Esophagus squamous epithelium (tissue), 5 donors: ENCODE measurements at places on chromosomes 13 and 19. TPM values are rescaled to one million over a fixed set of nuclear protein-coding genes. Genes with fewer than 3 reads are reported as not detected.

DNA sequence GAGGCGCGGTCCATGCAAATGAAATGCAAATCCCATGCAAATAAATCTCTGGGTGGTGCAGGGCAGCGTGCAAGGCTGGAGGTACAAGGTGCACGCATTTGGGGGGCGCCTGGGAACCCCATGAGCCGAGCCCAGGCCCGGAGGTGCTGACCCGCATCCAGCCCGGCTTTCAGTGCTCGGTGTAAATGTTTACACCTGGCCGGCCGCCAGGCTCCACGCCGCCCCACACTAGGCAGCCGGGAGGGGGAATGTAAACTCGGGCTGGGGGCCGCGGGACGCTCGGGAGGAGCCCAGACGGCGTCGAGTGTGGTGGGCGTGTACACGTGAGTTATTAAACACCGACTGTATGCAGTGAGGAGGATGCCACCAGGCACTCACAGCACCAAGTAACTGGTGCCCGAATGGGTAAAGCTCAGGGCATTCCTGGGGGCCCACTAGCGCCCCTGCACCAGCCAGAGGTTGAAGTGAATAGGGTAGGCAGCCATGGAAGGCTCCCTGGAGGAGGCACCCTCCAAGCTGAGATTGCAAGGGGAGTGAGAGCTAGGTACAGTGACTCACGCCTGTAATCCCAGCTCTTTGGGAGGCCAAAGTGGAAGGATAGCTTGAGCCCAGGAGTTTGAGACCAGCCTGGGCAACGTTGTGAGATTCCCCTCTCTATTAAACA is 17.2 kb downstream of the FUT6 start:
- H3K27me3 ChIP-seq = no peaks in the 10 kb centered on the region
- peaks cover 4% of the 10 kb centered on the region for H3K4me1 ChIP-seq
- no peak overlapping the region for H3K4me3 ChIP-seq
- DNase-seq = no peak

DNA sequence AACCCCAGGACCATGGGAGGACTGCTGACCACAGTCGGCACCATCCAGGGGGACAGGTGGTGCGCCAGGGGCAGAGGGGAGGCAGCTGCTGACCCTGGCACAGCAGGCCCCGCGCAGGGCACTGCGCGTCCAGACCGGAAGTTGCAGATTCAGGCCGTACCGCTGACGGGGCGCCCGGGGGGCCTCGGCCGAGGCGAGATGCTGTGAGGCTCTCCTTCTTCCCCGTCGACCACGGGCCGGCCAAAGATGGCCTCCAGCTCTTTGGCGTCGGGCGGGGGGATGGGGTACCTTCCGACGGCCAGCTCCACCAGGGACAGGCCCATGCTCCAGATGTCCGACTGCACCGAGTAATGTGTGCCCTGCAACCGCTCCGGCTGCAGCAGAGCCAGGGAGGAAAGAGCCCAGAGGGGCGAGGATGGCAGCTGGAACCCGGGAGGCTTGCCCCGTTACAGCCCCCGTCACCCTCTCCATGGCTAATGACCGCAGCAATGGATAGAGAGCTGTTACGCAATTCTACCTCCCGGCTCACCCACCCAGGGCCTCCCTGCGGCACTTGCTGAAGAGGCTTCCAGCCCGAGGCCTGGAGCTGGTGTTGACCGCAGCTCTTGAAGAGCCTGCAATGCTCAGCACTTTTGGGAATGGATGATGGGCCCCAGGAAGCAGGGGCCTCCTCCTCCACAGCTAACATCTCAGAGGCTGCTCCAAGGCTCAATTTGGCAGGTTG is 24.7 kb downstream of the MAP2K2 start:
- peaks cover 43% of the 10 kb centered on the region for H3K36me3 ChIP-seq
- H3K4me3 ChIP-seq = no peak overlapping the region
- H3K27ac ChIP-seq = no peak overlapping the region

DNA sequence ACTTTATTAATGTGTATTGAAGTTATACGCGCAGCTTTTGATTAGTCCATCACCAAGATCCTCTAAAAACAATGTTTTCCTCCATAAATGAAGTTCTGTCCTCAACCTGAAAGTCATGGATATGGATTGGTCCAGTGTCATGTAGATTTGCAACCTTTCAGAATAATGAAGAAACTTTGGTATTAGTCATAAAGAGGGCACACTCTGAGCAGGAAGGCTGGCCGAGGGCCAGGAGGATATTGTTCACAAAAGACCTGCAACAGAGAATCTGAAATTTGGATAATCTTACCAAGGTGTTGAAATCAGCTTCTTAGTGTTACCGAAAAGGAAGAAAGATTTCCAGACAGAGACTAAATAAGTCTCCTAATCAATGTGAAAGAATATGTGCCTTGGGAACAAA is 20.7 kb downstream of the CLDN10 start:
- H3K4me3 ChIP-seq = no peak overlapping the region
- H3K4me1 ChIP-seq = no peaks in the 10 kb centered on the region
- H3K27ac ChIP-seq = no peak overlapping the region
- H3K36me3 ChIP-seq = no peaks in the 10 kb centered on the region

- H3K36me3 ChIP-seq = no peaks in the 10 kb centered on the region
- peaks cover 42% of the 10 kb centered on the region for H3K27me3 ChIP-seq
- no peak for DNase-seq
- no peak overlapping the region for H3K4me3 ChIP-seq
- H3K27ac ChIP-seq = no peak overlapping the region
These were observed 122.9 kb upstream of the ZNF507 start for GRCh38 chr19:32222556-32222955.

CCNA1 gene
- 0.38 TPM for total RNA-seq

DNA sequence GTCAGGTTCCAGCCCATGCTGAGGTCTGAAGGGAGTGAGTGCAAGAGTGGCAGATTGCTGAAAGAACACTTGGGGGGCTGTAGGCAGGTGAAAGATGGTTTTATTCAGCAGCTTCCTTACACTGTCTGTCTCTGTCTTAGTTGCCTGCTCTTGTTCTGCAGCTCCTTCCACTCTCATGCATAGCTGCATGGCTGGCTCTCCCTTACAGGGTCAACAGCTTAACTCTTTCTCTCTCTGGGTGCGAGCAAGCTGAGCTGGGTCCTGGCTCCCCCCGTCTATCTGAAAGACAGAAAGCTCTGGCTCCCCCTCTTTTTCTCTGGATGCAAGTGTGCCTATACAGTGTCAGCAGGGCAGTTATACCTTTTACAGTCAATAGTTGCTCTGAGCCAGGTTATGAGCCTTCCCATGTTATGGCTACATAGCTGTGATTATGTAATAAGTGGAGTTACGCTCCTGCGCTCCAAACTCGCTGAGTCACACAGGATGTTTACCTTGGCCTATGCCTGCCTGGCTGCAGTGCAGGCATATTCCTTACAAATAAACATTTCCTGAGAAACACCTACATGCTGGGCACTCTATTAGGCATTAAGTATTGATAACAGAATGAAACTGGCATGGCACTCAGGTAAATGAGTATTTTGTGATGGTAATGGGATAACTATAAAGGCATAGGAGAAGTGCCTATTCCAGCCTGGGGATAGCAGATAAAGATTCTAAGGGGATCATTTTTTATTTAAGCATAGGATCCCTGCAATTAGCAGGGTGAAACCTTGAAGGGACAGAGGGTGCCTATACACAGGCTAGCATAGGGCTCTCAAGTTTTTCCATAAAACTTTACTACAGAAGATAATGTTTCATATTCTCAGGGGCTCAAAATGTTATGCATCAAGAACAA is 826.9 kb upstream of the PCDH9 start:
- DNase-seq = no peak
- H3K27ac ChIP-seq = no peak overlapping the region
- H3K4me3 ChIP-seq = no peak overlapping the region

RXFP2 gene
- total RNA-seq = not detected

- no peak for DNase-seq
- H3K27ac ChIP-seq = no peak overlapping the region
- H3K4me3 ChIP-seq = no peak overlapping the region
- H3K36me3 ChIP-seq = peaks cover 99% of the 10 kb centered on the region
- H3K4me1 ChIP-seq = no peaks in the 10 kb centered on the region
- H3K27me3 ChIP-seq = no peaks in the 10 kb centered on the region
These were observed 23.7 kb downstream of the DIS3 start for GRCh38 chr13:72757792-72758535.

- peak overlapping the region; percentile 56 for H3K27ac ChIP-seq
- no peak for DNase-seq
- no peak overlapping the region for H3K4me3 ChIP-seq
- no peaks in the 10 kb centered on the region for H3K27me3 ChIP-seq
- no peaks in the 10 kb centered on the region for H3K36me3 ChIP-seq
These were observed 8.3 kb downstream of the COL4A1 start for GRCh38 chr13:110298505-110299282.

GRCh38 chr19:54425382-54425723 is 10.1 kb downstream of the TTYH1 start:
- peaks cover 92% of the 10 kb centered on the region for H3K27me3 ChIP-seq
- DNase-seq = no peak
- no peak overlapping the region for H3K27ac ChIP-seq

COX6B2 gene
- total RNA-seq = not detected

OPA3 gene
- 12.4 TPM for total RNA-seq

CEACAM16 gene
- total RNA-seq = not detected

- H3K27me3 ChIP-seq = no peaks in the 10 kb centered on the region
- peaks cover 88% of the 10 kb centered on the region for H3K36me3 ChIP-seq
- no peak overlapping the region for H3K4me3 ChIP-seq
- no peaks in the 10 kb centered on the region for H3K4me1 ChIP-seq
- DNase-seq = no peak
- H3K27ac ChIP-seq = no peak overlapping the region
These were observed 42.4 kb downstream of the ZC3H13 start for GRCh38 chr13:46010148-46010547.

DNA sequence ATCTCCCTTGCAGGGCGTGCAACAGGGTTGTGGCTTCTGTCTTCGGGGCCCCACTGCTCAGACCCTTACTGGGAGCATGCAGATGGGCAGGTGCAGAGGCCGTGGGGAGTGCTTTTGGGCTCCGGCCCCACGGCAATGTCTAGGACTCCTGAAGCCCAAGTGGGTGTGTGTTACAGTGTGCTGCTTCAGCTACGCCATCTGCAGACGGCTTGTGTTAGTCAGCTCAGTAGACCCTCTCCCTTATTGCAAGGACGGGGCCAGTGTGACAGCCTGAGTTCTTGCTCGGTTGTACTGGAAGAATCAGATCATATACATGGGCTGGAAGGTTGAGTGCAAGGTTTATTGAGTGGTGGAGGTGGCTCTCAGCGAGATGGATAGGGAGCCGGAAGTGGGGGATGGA is 39.3 kb downstream of the DNAJC3 start:
- H3K27me3 ChIP-seq = no peaks in the 10 kb centered on the region
- DNase-seq = no peak
- no peak overlapping the region for H3K27ac ChIP-seq

GRCh38 chr19:5052515-5052914 is 83.6 kb downstream of the KDM4B start:
- H3K4me1 ChIP-seq = peaks cover 22% of the 10 kb centered on the region
- no peak for DNase-seq
- no peak overlapping the region for H3K4me3 ChIP-seq
- no peak overlapping the region for H3K27ac ChIP-seq
- peaks cover 26% of the 10 kb centered on the region for H3K36me3 ChIP-seq

GRCh38 chr19:50413531-50413930 is 5.2 kb upstream of the SPIB start:
- peaks cover 12% of the 10 kb centered on the region for H3K4me1 ChIP-seq
- no peak overlapping the region for H3K4me3 ChIP-seq
- peaks cover 22% of the 10 kb centered on the region for H3K36me3 ChIP-seq
- no peak for DNase-seq
- peaks cover under 1% of the 10 kb centered on the region for H3K27me3 ChIP-seq
- H3K27ac ChIP-seq = no peak overlapping the region

CPAMD8 gene
- total RNA-seq = 8.2 TPM

DNA sequence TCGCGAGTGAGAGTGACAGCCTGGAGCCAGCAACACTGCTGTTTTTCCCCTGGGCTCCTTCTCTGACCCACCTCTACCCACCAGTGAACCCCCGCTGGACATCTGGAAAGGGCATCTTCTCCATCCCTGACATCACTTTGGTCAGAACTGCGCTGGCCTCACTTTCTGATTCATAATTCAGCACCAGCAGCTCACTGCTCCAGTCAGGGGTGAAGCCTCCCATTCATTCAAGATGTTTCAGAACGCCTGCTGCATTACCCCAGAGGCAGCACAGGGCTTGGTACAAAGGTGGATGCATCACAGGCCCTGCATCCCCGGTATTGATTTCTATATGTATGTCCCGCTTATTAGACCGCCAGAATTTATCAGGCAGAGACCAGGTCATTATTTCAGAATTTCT is 182.8 kb upstream of the TSHZ3 start:
- H3K4me1 ChIP-seq = no peaks in the 10 kb centered on the region
- no peak for DNase-seq
- no peak overlapping the region for H3K27ac ChIP-seq
- H3K36me3 ChIP-seq = no peaks in the 10 kb centered on the region

DNA sequence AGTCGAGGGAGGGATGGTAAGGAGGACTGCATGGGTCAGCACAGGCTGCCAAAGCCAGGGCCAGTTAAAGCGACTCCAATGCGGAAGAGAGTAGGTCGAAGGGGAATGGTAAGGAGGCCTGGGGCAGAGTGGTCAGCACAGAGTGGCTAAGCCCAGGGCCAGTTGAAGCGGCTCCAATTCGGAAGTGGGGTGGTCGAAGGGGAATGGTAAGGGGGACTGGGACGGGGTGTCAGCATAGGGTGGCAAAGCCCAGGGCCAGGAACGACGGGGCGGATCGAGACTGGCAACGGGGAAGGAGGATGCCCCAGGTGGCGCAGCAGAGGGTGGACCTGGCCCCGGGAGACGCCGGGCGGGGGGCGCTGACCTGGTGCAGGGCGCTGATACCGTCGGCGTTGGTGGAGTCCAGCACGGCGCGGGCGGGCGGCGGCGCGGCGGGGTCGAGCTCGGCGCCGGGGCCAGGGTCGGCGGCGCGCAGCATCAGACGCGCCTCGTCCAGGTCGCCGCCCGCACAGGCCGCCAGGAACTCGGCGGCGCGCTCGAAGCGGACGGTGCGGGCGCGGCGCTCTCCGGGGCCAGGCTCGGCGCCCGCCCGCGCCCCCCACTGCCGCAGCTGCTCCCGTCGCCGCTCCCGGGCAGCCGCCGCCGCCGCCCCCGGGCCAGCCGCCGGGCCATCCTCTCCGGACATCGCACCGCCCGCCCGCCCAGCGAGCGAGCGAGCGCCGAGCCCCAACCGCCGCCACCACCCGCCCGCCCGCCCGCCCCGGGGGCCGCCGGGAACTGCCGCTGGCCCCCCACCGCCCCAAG is at the start of gene PPP1R12C:
Gene PPP1R12C, minus strand, starts transcription at position 779 of the 804 bp plus-strand sequence. Its CDS starts 94 bp downstream, at position 685.
- peak within 1 kb of the TSS; percentile 99 for H3K27ac ChIP-seq
- H3K27me3 ChIP-seq = no peaks in the 10 kb centered on the region
- peak within 1 kb of the TSS; percentile 98 for H3K4me3 ChIP-seq
- peaks cover 59% of the 10 kb centered on the region for H3K4me1 ChIP-seq
- H3K36me3 ChIP-seq = no peaks in the 10 kb centered on the region

ZNF607 gene
- total RNA-seq = 3.3 TPM

DNA sequence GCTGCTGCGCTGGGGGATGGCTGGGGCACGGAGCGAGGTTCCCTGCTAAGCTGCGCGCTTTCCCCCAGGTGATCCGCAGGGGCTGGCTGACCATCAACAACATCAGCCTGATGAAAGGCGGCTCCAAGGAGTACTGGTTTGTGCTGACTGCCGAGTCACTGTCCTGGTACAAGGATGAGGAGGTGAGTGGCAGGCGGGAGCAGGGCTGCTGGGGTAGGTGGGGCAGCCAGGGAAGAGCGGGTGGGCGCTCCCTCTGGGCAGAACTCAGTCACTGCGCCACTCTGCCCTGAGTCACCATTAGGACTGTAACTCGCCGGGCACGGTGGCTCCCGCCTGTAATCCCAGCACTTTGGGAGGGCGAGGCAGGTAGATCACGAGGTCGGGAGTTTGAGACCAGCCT is 23.8 kb downstream of the TMED1 start:
- H3K27ac ChIP-seq = no peak overlapping the region
- no peak overlapping the region for H3K4me3 ChIP-seq
- DNase-seq = no peak
- H3K36me3 ChIP-seq = peaks cover 10% of the 10 kb centered on the region
- peaks cover 49% of the 10 kb centered on the region for H3K4me1 ChIP-seq

GRCh38 chr13:29978211-29978610 is 127.8 kb upstream of the UBL3 start:
- no peaks in the 10 kb centered on the region for H3K36me3 ChIP-seq
- no peaks in the 10 kb centered on the region for H3K4me1 ChIP-seq
- H3K27me3 ChIP-seq = no peaks in the 10 kb centered on the region
- DNase-seq = no peak
